ENCODE measurements at places on chromosomes 1 and 21.
A peak's percentile ranks its signal among the peaks of the same experiment; 100 is the strongest.

DNA sequence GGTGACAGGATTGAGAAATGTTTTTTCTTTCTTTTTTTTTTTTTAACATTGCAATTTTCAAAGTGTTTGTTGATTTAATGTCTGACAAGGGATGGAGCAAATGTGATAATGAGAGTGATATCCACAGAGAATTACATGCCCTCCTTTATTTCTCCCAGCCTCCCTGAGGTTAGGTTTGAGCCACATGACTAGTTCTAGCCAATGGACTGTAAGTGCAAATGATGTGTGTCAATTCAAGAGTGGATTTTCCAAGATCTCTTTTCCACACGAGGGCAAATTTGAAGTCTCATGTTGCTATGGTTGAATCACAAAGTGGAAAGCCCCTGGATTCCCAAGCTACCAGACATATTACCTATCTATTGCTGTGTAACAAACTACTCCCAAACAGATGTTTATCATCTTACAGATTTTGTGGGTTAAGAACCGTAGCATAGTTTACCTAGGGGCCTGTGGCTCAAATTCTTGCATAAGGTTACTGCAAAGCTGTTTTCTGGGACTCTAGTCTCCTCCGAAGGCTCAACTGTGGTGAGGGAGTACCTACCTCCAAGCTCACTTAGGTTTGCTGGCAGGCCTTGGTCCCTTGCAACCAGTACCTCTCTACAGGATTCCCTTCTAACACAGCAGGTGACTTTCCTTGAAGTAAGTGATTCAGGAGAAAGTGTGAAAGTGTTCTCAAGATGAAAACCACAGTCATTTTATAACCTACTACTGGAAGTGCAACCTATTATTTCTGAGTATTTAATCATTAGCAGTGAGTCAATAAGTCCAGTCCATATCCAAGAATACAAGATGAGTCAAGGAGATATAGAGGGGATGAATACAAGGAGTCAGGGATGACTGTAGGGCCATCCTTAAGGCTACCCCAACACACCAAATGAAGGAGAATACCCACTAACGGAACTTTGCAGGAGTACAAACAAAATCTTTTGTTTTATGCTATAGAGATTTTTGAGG, 533.6 kb downstream of the PTPRC start:
- DNase-seq: peak; percentile 21

GRCh38 chr1:62318320-62318755, 896 bp downstream of the KANK4 start:
- DNase-seq: no peak

DNA sequence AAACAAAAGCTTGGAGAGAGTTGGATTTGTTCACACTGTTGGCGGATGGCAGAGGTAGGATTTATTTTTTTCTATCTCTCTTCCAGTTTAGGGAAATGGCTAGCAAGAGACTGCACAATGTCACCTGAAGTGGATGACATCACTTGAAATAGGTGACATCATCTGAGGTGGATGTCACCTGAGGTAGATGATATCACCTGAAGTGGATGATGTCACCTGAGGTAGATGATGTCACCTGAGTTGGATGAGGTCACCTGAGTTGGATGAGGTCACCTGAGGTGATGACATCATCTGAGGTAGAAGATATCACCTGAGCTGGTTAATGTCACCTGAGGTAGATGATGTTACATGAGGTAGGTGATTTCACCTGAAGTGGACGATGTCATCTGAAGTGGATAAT, 413.4 kb downstream of the DSCAM start:
- DNase-seq: no peak

GRCh38 chr1:109138358-109138757, 24.4 kb downstream of the ELAPOR1 start:
- DNase-seq: no peak

GRCh38 chr1:168297019-168297730, 16.5 kb downstream of the TBX19 start:
- DNase-seq: no peak

- peak; percentile 26 for DNase-seq
Measured at GRCh38 chr1:171081314-171081753, 9.4 kb upstream of the FMO3 start.

GRCh38 chr1:172118618-172119017, 277.3 kb downstream of the DNM3 start:
- DNase-seq: no peak

DNA sequence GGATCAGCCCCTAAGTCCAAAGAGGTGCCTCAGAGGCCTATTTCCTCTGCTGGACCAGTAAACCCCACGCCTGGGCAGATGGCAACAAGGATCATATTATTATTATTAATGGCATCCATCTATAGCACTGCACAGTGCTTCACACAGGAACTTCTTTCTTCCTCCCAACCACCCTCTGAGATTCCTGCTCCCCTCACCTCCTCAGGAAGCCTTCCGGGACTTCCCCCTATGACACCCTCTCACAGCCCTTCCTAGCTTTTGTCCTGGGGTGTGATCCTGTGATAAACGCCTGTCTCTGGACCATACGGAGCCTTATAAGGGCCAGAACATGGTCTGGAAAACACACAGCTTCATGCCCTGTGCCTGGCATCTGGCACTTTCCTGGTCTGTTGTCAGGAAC, 3.2 kb downstream of the FBXO2 start:
- DNase-seq: no peak

GRCh38 chr1:184770181-184770979, 15.7 kb upstream of the EDEM3 start:
- no peak for DNase-seq

- no peak for DNase-seq
Measured at GRCh38 chr1:114263343-114263742, 109.7 kb upstream of the SYT6 start.

DNA sequence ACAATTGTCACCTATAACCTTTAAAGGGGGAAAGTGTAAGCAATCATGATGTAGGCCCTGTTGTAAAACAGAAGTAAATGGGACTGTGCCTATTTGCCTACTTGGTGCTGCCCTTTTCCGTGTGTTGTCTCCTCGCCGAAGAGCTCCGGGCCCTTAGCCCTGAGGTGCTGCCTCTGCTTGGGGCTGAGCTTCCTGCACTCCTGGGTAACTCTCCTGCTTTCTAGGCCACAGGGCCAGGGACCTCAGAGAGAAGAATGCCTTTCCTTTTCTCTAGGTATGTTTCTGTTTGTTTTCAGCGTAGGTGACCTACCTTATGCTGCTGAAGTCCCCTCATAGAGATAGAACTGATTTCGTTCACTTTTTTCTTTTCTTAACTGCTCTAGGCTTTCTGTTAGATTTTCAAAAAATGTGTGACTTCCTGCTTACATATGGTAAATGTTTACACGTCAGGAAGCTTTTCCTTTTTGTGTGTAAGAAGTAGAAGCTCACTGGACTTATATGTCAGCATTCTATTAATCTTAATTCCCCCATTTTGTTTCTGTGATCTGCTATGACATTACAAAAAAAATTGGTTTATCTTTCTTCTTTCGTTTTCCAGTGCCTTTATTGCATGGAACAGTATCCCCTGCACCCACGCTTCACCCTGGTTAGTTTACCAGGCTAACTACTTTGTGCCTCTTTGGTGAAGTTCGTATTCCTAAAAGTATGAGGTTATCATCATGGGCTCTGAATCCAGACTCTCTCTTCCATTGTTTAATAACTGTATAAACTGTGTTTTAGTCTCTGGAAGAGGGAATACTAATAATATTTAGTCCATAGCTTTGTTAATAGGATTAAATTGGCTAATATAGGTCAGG, 61.7 kb downstream of the ITSN1 start:
- no peak for DNase-seq

Data from ELR (cell line).